Astrocyte (in vitro differentiated cells and primary cell): ENCODE measurements at places on chromosomes 3 and 15.

DNA sequence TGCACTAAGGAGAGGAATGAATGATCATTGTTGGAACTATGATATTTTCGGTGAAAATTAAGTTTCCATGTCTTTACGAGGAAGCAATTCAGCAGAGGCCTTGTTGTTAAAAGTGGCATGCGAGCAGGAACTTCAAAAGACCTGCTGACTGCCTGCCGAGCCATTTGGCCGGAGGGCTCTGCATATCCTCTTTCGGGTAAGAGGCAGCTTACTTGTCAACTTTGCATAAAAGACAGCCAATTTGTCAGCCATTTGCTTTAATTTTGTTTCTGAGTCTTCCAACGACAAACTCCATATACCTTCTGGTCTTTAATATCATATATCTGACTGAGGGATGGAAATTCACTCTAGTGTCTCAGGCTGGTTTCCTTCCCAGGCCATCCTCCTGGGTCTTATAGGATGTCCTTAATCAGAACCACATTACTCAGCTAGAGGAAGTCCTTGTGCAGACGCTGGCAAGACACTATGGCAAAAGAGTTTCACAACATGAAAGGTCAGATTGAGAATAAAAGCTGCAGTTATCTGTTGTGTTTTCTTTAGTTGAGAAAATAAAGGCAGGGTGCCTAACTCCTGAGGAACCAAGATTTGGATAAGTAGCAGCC lies 128.7 kb upstream of the WNT5A start:
- peaks cover 5% of the 10 kb centered on the region for H3K4me1 ChIP-seq
- H3K36me3 ChIP-seq: no peaks in the 10 kb centered on the region
- H3K27me3 ChIP-seq: peaks cover 3% of the 10 kb centered on the region
- H3K27ac ChIP-seq: no peak overlapping the region
- H3K4me3 ChIP-seq: no peak overlapping the region

DNA sequence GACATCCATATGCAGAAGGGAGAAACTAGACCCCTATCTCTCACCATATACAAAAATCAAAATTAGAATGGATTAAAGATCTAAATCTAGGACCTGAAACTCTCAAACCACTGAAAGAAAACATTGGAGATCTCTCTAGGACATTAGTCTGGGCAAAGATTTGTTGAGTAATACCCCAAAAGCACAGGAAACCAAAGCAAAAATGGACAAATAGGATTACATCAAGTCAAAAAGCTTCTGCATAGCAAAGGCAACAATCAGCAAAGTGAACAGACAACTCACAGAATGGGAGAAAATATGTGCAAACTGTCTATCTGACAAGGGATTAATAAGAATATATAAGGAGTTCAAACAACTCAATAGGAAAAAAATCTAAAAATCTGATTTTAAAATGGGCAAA lies 54.8 kb downstream of the MYO9A start:
- H3K4me1 ChIP-seq: no peaks in the 10 kb centered on the region
- no peak for DNase-seq
- no peak overlapping the region for H3K4me3 ChIP-seq
- H3K27ac ChIP-seq: no peak overlapping the region
- no peaks in the 10 kb centered on the region for H3K27me3 ChIP-seq
- no peaks in the 10 kb centered on the region for H3K36me3 ChIP-seq

DNA sequence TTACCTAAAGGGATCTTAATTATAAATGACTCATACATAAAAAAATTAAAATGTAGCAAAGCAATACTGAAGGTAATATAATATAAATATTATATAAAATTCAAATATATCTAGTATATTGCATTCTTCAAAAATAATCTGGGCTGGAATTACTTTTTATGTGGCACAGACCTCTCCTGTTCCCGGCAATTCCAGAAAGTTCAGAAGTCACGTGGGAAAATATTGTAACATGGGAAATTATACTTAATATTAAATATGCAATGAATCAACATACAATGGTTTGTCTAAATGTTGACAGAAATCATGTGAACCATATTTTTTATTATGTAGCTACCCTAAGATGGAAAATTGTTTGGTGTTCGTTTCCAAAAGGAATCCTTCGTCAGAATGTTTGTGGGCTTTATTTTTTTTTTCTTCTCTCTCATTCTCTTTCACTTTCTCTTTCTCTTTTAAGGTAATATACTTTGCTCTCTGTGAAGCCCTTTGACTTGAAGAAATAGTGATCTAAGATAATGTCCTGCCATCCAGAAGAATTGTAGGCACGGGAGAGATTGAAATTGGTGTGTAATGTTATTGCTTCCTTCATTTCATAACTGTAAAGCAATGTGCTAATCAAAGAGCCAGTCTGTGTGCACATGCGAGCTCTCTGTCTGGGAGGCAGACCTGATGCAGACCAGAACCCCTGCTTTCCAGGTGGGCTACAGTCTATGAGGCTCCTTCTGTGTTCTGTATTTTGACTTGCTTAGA lies 559.4 kb downstream of the NR2F2 start:
- H3K4me1 ChIP-seq: no peaks in the 10 kb centered on the region
- no peak for DNase-seq
- H3K4me3 ChIP-seq: peak overlapping the region; percentile 21
- no peaks in the 10 kb centered on the region for H3K27me3 ChIP-seq

GRCh38 chr3:187257992-187258692 lies 33.4 kb downstream of the MASP1 start:
- peaks cover 2% of the 10 kb centered on the region for H3K27me3 ChIP-seq
- no peak overlapping the region for H3K27ac ChIP-seq
- DNase-seq: no peak

GRCh38 chr3:54714035-54714434 lies 213.8 kb downstream of the LRTM1 start:
- no peak overlapping the region for H3K27ac ChIP-seq
- H3K27me3 ChIP-seq: no peaks in the 10 kb centered on the region
- H3K4me1 ChIP-seq: no peaks in the 10 kb centered on the region
- no peak overlapping the region for H3K4me3 ChIP-seq

DNA sequence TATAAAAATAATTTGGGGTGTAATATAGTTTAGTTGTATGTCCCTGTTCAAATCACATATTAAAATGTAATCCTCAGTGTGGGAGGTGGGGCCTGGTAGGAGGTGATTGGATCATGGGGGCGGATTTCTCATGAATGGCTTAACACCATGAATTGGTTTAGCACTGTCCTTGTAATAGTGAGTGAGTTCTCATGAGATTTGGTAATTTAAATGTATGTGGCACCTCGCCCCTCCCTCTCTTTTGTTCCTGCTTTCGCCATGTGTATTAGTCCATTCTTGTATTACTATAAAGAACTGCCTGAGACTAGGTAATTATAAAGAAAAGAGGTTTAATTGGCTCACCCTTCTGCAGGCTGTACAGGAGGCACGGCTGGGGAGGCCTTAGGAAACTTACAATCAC lies 83.9 kb downstream of the ANXA2 start:
- no peaks in the 10 kb centered on the region for H3K4me1 ChIP-seq
- no peaks in the 10 kb centered on the region for H3K36me3 ChIP-seq
- H3K4me3 ChIP-seq: no peak overlapping the region

DNA sequence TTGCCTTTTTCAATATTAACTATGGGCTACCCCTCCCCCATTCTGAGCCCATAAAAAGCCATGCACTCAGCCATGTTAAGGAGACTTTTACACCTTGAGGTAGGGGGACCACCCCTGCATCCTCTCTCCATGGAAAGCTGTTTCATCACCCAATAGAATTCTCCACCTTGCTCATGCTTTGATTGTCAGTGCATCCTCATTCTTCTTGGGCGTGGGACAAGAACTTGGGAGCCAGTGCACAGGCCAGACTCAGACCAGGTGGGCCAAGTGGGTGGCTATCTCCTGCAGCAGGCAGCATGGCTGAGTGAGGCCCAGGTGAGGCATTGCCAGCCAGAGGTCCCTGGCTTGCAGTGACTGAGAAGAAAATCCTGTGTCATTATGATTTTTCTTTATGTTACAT lies 357.4 kb upstream of the CDIN1 start:
- no peak overlapping the region for H3K4me3 ChIP-seq
- no peaks in the 10 kb centered on the region for H3K27me3 ChIP-seq
- H3K27ac ChIP-seq: no peak overlapping the region

GRCh38 chr15:49697121-49697520 lies 76.3 kb downstream of the DTWD1 start:
- DNase-seq: peak; percentile 31
- no peak overlapping the region for H3K27ac ChIP-seq
- H3K4me3 ChIP-seq: no peak overlapping the region
- H3K36me3 ChIP-seq: no peaks in the 10 kb centered on the region
- H3K4me1 ChIP-seq: no peaks in the 10 kb centered on the region
- no peaks in the 10 kb centered on the region for H3K27me3 ChIP-seq

- peaks cover 12% of the 10 kb centered on the region for H3K4me1 ChIP-seq
- peaks cover 15% of the 10 kb centered on the region for H3K36me3 ChIP-seq
- H3K27ac ChIP-seq: peak overlapping the region; percentile 12
- H3K27me3 ChIP-seq: no peaks in the 10 kb centered on the region
- H3K4me3 ChIP-seq: no peak overlapping the region
- DNase-seq: peak; percentile 65
These were observed 18.5 kb downstream of the SNUPN start for GRCh38 chr15:75606711-75607699.

- no peaks in the 10 kb centered on the region for H3K27me3 ChIP-seq
- no peak overlapping the region for H3K4me3 ChIP-seq
- no peaks in the 10 kb centered on the region for H3K36me3 ChIP-seq
- DNase-seq: no peak
These were observed 269.8 kb downstream of the THRB start for GRCh38 chr3:24224666-24225384.

DNA sequence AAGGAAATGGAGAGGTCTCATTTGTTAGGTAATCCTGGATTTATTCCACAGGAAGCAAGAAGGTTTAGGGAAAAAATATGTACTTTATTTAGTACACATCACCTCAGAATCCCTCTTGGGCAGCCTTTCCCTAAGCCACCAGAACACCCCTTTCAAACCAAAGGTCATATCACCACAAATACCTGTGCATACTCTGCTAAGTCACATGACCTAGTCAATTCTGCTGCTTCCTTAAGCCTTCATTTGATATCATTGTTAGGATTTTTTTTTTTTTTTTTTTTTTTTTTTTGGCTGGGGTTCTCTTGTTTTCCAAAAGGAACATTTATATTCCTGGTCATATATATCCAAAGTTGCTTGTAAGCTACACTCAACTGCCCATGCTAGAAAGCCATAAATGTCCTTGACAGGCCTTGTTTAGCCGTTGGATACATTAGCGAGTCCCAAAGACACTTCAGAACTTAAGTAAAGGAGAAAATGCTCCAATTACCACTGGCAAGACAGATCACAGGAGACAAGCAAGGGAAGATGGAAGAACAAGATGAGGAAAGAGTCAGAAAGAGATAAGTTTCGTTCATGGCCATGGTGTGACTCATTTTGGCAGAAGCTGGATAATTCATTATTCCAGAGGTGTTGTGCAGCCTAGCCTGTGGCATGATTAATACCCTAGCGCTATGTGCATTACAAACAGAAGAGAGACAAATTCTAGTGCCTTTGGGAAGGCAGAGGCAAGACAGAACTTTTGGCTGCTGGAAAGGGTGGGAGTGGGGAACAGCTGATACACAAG lies 155.6 kb upstream of the SLC2A2 start:
- no peaks in the 10 kb centered on the region for H3K36me3 ChIP-seq
- H3K27me3 ChIP-seq: no peaks in the 10 kb centered on the region
- H3K4me1 ChIP-seq: peaks cover 8% of the 10 kb centered on the region
- no peak overlapping the region for H3K4me3 ChIP-seq
- peak; percentile 88 for DNase-seq

- no peak overlapping the region for H3K27ac ChIP-seq
- H3K4me1 ChIP-seq: peaks cover 25% of the 10 kb centered on the region
- peak; percentile 30 for DNase-seq
- H3K4me3 ChIP-seq: peak overlapping the region; percentile 42
- no peaks in the 10 kb centered on the region for H3K36me3 ChIP-seq
These were observed 3.1 kb downstream of the FOXL2NB start for GRCh38 chr3:138950006-138950644.

- peaks cover 17% of the 10 kb centered on the region for H3K4me1 ChIP-seq
- peak overlapping the region; percentile 37 for H3K27ac ChIP-seq
- H3K36me3 ChIP-seq: no peaks in the 10 kb centered on the region
- peak; percentile 90 for DNase-seq
These were observed 33.9 kb downstream of the MYO5C start for GRCh38 chr15:52261498-52262242.

- H3K4me1 ChIP-seq: peaks cover 31% of the 10 kb centered on the region
- H3K27ac ChIP-seq: no peak overlapping the region
- DNase-seq: no peak
- H3K27me3 ChIP-seq: no peaks in the 10 kb centered on the region
- no peaks in the 10 kb centered on the region for H3K36me3 ChIP-seq
- H3K4me3 ChIP-seq: no peak overlapping the region
These were observed 256.9 kb upstream of the TGFBR2 start for GRCh38 chr3:30349507-30349906.

GRCh38 chr3:172340583-172340982 lies 107.7 kb downstream of the GHSR start:
- peaks cover 72% of the 10 kb centered on the region for H3K36me3 ChIP-seq
- H3K4me1 ChIP-seq: no peaks in the 10 kb centered on the region
- no peak overlapping the region for H3K4me3 ChIP-seq
- H3K27me3 ChIP-seq: no peaks in the 10 kb centered on the region

GRCh38 chr3:74534611-74535010 lies 79.8 kb downstream of the CNTN3 start:
- H3K4me1 ChIP-seq: no peaks in the 10 kb centered on the region
- no peak for DNase-seq
- no peak overlapping the region for H3K4me3 ChIP-seq
- no peak overlapping the region for H3K27ac ChIP-seq

GRCh38 chr3:110521019-110521418 lies 550.6 kb upstream of the NECTIN3 start:
- H3K36me3 ChIP-seq: no peaks in the 10 kb centered on the region
- DNase-seq: peak; percentile 88
- H3K4me3 ChIP-seq: no peak overlapping the region
- H3K27me3 ChIP-seq: no peaks in the 10 kb centered on the region
- H3K4me1 ChIP-seq: peaks cover 9% of the 10 kb centered on the region
